ENCODE measurements at places on chromosomes 11 and 22.

DNA sequence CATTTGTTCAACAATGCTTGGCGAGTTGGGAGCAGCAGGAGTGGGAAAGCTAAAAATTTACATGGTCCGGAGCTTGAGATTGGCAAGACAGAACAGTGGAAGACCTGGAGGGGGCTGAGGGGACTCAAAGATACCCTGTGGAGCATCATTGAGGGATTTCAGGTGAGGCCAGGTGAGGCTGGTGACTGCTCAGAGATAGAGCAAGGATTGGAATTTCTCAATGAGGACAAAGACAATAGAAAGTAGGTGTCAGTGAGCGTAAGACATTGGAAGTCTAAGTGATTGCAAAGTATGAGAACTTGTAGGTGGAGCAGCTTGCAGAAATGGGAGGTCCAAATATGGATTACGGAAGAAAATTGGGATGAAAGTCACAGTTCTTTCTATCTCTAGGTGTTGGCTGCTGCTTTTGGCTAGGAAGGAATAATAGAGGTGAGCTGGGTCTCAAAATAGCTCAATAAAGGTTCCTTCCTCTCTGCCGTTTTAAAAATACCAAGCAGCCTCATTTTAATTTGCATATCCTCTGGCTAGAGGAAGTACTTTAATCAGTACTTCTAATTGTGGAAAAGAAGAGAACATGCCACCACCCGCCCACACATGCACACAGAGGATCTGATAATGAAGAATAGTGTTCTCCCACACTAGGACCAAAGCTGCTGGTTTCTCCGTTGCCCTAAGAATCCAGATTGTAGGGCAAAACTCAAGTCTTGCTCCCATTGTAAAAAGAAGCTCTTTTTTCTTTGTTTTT lies 41.8 kb upstream of the SORL1-AS1 start:
- no peak for DNase-seq

GRCh38 chr11:65789230-65790103 lies 2.6 kb downstream of the OVOL1 start:
- no peak for DNase-seq

DNA sequence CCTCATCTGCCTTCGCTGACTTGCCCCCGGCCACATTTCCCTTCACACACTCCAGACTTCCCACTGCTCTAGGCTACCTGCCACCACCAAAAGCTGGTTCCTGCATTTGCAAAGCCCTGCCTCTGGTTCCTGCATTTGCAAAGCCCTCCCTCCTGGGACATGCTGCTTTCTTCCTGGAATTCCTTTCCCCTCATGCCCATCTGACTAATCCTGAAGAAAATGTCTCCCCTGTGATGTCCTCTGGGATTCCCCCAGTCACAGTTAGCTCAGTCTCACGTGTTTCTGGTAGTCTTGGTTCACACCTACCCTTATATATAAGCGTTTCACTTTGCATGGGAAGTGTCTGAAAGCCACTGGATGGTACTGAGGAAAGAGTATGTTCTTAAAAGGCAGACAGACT lies 206.9 kb downstream of the DBX1 start:
- DNase-seq: peak; percentile 79

DNA sequence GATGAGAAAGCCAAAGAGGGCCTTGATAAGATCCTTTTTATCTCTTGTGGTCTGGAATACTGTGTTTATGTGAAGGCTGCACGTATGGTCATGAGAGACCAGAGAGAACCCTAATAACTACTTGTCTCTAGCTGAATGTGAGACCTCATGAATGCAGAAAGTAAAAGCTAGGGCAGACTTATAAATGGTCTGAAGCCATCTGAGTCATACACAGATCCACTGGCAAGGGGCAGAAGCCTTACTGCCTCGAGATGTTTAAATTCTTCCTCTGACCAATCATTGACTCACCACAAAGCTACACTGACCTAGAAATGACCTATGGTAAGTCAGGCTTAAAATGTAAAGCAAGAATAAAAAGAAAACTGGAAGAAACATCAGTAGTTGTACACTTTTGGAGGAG lies 22.7 kb upstream of the OR4B1 start:
- peak; percentile 84 for DNase-seq

DNA sequence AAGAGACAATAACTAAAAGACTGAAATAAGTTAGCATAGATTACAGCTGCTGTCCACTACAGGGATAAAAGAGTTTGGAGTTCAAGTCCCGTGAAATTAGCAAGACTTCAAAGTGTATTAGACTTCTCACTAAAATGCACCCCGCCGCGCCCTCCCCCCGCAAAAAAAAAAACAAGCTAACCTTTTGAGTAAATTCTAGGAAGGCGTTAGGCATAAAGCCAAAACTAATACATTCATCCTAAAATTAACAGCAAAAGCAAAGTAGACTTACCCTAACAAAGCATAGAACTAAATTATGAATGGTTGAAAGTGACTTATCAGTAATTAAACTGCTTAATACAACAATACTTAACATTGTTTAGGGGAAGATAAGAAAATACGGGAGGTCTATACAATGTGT lies 581.0 kb upstream of the CHORDC1 start:
- DNase-seq: no peak

- peak; percentile 60 for DNase-seq
Observed at GRCh38 chr11:118672846-118673245, 6.6 kb downstream of the TREH start.

GRCh38 chr11:129313541-129314297 lies 61.9 kb upstream of the BARX2 start:
- no peak for DNase-seq

- peak; percentile 45 for DNase-seq
Observed at GRCh38 chr11:746289-747157, 741 bp upstream of the TALDO1 start.

DNA sequence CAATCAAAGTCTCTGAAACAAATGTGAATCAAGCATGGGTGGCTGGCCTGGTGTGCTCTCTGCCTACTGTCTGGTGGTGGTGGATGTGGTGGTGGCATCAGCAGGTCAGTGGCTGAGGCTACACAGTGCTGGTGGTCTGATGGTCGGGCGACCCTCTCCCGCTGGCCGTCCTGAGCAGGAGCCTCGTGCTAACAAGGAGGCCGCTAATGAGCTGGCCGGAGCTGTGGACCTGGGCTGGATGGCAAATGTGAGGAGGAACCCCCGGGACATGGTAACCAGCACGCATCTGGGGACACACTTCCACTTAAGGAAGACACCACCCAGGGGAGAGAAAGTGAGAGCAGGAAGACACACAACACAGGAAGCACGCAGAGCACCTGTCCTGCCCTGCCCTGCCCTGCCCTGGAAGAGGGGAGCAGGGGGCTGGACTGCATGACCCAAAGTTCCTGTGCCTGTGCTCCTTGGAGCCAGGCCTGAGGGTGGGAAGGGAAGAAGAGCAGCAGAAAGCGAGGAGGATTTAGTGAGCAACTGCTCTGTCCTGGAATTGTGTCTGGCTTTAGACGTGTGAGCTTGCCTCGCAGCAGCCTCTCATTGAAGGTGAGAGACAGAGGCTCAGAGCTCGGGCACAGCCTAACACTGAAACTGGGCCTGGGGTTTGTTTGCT lies 23.7 kb downstream of the SLC37A2 start:
- DNase-seq: no peak

GRCh38 chr22:35860087-35860733 lies 142.5 kb downstream of the APOL5 start:
- DNase-seq: no peak

DNA sequence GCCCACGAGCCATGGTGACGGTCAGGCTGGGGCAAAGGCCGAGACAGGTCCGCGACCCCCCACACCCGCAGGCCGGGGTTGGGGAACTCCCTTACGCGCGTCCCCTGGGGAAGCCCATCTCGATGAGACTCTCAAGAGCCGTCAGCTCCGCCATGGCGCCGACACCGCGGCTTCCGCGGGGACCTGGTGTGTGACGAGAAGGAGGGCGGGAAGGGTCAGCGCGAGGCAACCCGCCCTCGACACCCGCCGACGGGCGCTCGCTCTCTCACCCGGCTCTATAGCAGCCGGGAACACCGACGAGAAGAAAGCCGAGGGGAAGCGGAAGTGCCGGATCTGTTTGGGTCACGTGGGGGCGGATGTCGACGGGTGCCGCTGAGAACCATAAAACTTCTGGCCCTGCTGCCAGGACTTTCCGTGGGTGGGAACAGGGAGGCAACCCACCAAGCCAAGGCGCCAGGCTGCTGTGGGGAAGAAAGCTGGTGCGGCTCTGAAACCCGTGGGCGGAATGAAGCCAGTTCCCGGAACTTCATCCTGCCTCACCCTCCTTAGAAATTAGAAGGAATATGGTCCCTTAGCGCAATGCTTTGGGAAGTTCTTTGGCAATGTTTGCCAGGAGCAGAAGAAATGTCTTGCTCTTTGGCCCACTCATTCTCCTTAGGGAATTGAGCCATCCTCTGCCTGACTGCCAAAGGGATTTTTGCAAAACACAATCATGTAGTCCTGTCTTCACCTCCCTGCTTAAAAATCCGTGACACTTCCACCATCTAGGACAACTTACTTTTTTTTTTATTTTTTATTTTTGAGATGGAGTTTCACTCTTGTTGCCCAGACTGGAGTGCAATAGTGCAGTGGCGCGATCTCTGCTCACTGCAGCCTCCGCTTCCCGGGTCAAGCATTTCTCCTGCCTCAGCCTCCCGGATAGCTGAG lies at the start of gene UBXN1:
Gene UBXN1, minus strand, starts transcription at position 304 of the 927 bp plus-strand sequence. Its CDS starts 150 bp downstream, at position 154.
- DNase-seq: peak; percentile 91

- peak; percentile 90 for DNase-seq
Observed at GRCh38 chr11:57456960-57457642, 3.2 kb upstream of the RTN4RL2 start.

DNA sequence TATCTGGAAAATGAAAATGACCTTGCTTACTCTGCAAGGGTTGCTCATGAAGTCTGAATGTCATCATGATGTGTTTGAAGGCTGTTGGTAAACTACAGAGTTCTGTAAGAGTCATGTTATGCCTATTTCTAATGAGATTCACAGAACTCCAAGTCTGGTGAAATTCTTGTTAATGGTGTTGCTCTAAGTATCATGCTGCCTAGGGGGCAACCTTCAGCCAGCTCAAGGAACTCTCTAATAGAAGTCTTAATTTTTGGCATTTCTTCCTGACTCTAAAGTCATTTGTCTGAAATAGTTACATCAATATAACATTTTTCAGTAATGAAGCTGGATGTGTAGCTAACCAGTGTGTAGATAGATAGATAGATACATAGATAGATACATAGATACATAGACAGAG lies 302.8 kb downstream of the FAT3 start:
- DNase-seq: no peak

GRCh38 chr22:23203452-23204124 lies 23.3 kb downstream of the BCR start:
- no peak for DNase-seq

GRCh38 chr11:21567645-21568290 lies 625.1 kb upstream of the ANO5 start:
- no peak for DNase-seq

DNA sequence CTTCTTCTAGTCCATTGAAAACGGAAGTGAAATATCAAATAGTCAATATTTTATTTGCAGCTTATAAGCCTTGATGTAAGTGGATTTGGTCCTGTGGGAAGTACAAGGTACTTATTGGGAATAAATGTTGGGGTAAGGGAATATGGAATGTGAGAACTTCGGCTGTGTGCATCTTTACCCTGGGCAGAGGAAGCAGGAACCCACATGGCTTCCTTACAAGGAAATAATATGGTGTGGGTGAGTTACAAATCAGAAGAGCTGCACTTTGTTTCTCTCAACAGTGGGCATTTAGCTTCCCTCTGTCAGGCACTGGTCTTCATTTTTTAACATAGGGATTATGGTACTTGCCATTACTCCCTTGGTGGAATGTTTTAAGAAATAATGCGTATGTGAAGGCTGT lies 77.9 kb downstream of the SCN3B start:
- no peak for DNase-seq

GRCh38 chr22:47390026-47390970 lies 627.8 kb downstream of the TBC1D22A start:
- DNase-seq: no peak

DNA sequence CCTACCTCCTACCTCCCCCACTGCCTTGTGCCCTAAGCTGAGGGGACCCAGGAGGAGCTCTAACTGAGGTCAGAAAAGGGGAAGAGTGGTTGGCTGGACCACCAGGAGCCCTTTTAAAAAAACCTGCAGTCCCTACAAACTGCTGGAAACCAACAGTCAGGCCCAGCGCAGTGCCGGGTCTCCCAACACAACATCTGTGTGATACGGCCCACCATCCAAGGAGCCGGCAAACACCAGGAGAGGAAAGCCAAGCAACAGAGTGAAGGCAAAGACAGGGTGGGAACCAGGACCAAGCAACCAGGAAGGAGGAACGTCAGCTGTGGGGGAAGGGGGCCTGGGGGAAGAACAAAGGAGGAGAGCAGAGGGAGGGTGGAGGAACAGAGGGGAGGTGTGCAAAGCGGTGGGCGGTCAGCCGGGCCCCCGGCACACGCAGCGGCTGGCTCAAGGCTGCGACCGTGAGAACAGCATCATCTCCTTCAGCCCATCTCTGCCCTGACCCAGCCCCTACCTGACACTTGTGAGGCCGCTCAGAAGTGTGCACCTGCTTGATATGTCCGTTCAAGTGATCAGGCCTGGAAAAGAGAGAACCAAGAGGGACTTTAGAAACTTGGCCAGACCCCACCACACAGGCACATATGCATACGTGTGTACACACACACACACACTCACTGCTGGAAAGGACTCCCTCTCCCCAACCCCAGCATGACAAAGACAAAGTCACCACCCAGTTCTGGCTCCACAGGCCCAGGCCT lies 3.6 kb downstream of the PATZ1 start:
- no peak for DNase-seq

DNA sequence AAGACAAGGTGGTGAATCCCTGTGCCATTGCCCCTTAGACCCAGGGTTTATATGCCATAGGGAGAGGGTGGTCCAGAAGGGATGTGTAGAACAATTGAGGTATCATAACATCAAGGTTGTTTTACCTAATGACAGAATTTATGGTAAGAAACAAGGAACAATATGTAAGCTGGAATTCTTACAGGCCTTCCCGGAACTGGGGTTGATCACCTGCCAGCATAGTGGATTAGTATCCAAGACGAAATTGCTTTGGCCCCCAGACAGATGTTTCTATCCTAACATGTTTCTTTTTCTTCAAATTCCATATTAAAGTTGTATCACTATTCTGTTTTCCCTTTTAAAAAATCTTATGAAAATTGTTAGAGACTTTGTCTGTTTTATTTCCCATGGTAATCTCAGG lies 343.8 kb upstream of the ANO3 start:
- no peak for DNase-seq

- no peak for DNase-seq
Observed at GRCh38 chr22:46894081-46894671, 131.7 kb downstream of the TBC1D22A start.

DNA sequence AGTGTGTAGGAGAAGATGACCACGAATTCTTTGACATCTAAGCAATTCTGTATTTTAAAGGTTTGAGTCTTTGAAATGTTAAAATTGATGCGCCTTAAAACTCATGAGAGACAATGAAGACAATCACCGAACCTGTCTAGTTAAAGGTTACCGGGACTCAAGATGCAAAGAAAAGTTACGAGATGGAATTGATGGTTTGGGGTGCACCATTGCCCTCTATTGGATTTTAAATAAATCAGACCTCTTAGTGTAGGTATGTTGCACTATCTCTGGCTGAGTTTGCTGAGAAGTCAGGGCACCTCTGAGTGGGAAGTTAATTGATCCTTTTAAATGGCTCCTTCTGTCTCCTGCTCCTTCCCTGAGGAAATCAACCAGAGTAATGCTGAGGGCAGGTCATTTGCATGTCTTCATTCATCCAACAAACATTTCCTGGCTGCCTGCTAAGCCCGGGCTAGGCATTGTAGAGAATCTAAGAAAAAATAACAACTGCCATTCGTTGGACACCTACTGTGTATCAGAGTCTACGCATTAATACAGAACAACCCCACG lies 19.4 kb upstream of the TMA7B start:
- DNase-seq: no peak
